ENCODE measurements at places on chromosomes 4 and X.
A peak's percentile ranks its signal among the peaks of the same experiment; 100 is the strongest.

DNA sequence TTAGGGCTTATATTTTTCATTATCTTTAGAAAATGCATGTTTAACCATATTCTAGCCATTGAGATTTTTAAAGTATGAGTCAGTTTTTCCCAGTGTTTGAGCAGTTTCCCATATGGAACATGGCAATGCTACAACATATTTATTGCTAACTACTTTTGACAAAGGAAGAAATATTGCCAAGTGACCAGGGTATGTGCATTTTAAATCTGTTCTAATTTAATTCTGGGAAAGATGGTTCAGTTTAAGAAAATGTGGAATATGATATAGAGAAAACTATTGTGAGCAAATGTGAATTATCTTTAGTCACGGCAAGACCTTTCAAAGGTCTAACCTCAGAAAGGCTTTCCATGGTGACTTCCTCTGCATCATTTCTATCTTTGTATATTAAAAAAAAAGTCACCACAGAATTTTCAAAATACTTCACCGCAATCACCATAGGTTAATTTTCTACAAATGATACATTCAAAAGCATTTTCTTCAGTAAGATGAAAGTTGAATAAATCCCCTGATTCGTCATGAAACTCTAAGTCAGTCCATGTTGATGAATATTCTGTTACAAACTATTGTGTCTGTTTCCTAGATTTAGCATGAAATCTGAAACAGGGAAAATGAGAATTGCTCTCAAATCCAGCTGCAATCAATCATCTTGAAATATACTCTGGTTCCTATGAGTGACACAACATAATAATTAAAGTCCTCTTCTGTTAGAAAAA is 2349.0 kb upstream of the TENM3 start:
- H3K27ac ChIP-seq: no peak overlapping the region
- DNase-seq: no peak
- H3K4me1 ChIP-seq: no peaks in the 10 kb centered on the region
- H3K27me3 ChIP-seq: no peaks in the 10 kb centered on the region
- no peaks in the 10 kb centered on the region for H3K36me3 ChIP-seq

GRCh38 chr4:150722908-150723362 is 141.0 kb downstream of the MAB21L2 start:
- DNase-seq: peak; percentile 20
- H3K4me1 ChIP-seq: no peaks in the 10 kb centered on the region
- no peaks in the 10 kb centered on the region for H3K27me3 ChIP-seq
- no peak overlapping the region for H3K27ac ChIP-seq

DNA sequence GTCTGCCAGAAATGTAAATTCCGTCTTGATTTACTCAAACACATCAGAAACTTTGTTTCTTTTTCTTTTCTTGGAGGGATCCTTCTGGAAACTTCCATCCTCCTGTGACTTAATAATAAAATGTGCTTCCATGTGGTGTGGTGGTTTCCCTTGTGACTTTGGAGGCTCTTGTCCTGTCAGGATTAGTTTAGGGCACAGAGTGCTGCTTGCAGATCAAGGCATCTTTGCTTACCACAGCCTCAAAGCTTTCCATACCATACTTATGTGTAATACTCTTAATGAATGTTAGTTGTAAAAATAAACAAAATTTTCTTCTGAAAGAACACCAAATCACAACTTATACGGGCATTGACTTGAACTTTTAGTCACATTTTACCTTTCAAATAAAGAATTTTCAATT is 27.4 kb downstream of the GBA3 start:
- no peaks in the 10 kb centered on the region for H3K4me1 ChIP-seq
- no peak overlapping the region for H3K4me3 ChIP-seq
- no peaks in the 10 kb centered on the region for H3K27me3 ChIP-seq
- no peak for DNase-seq
- H3K36me3 ChIP-seq: no peaks in the 10 kb centered on the region
- H3K27ac ChIP-seq: no peak overlapping the region

DNA sequence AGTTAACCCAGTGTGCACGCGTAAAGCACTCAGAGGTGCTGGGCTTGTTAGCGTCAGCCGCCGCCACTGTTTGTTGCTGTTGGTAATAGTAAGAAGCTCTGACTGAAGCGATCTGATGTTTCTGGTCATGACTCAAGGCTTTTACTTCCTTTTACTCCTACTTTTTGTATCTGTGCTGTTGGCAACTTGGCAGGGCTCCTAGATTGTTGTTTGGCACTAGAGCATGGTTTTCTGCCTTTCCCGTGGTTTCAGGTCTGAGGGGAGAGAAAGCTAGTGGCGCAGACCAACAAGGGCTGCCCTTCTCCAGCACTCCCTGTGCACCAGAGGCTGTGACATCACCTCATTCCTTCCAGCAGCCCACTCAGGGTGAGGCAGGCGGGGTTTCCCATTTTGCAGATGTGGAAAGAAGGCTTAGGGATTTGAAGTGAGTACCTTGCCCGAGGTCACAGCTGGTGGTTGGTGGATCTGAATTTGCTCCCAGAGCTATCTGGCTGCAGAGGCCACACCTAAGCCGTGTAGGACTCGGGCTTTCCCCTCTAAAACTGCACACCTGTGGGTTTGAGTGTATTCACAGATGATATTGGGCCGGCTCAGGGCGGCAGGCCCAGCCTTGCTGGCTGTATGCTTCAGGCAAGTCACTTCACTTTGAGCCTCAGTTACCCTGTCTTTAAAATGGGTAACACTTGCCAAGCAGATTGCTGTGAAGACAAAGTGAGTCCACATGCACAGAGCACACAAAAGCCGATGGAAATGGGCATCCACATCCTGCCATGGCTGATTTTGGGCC is 51.2 kb upstream of the TADA2B start:
- peak; percentile 86 for DNase-seq
- no peaks in the 10 kb centered on the region for H3K27me3 ChIP-seq
- H3K4me1 ChIP-seq: peaks cover 22% of the 10 kb centered on the region
- peaks cover 16% of the 10 kb centered on the region for H3K36me3 ChIP-seq

DNA sequence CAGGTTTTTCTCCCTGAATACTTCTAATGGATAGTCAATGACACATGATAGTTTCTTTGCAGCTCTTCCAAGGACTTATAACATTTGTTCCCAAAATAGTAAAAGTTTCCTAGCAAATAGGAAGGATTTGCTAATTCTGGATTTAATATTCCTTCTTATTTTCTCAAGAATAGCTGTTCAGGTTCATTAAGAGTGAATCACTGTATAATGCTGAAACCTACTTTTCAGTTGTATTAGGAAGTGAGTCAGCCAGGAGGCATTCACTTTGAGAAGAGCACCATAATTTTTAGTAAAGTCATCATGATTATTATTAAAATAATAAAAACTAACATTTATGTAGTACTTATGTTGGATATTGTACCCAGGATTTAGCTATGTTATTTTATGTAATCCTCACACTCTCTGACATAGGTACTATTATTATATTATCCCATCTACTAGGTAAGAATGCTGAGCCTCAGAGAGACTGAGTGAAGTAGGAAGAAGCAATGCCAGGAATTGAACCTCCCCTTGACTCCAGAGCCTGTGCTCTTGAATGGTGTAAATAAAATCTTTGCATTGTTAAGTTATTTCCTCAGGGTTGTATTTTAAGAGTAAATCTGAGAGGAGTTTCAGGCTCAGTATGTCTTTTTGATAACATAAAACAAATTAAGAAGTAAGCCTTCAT is 114.8 kb downstream of the REELD1 start:
- H3K36me3 ChIP-seq: no peaks in the 10 kb centered on the region
- H3K4me3 ChIP-seq: no peak overlapping the region
- H3K4me1 ChIP-seq: no peaks in the 10 kb centered on the region
- no peaks in the 10 kb centered on the region for H3K27me3 ChIP-seq
- DNase-seq: no peak

- DNase-seq: no peak
- no peak overlapping the region for H3K27ac ChIP-seq
- no peak overlapping the region for H3K4me3 ChIP-seq
- H3K27me3 ChIP-seq: no peaks in the 10 kb centered on the region
- no peaks in the 10 kb centered on the region for H3K4me1 ChIP-seq
These were observed 21.1 kb upstream of the PAPSS1 start for GRCh38 chr4:107740950-107741701.

DNA sequence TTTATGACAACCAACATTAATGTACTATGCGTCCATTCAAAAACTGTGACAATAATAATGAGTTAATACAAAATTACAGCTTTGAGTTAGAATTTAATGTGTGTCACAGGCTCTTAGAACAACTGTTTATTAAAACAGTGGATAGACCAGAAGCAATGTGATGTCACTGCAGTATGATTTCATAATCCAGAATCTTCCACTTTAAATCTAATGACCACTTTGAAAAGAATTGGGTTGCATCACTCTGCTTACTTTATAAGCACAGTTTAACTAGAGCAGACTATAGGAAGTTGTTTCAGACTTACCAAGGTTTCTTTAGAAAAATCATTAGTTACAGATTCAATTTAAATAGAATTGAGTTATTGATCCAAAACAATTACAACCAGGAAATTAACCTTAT is 758.5 kb downstream of the KCTD8 start:
- no peak for DNase-seq
- no peak overlapping the region for H3K27ac ChIP-seq
- no peak overlapping the region for H3K4me3 ChIP-seq
- H3K4me1 ChIP-seq: no peaks in the 10 kb centered on the region

GRCh38 chrX:150849996-150850720 is 48.3 kb downstream of the CD99L2 start:
- no peak for DNase-seq
- no peaks in the 10 kb centered on the region for H3K27me3 ChIP-seq
- no peak overlapping the region for H3K27ac ChIP-seq

DNA sequence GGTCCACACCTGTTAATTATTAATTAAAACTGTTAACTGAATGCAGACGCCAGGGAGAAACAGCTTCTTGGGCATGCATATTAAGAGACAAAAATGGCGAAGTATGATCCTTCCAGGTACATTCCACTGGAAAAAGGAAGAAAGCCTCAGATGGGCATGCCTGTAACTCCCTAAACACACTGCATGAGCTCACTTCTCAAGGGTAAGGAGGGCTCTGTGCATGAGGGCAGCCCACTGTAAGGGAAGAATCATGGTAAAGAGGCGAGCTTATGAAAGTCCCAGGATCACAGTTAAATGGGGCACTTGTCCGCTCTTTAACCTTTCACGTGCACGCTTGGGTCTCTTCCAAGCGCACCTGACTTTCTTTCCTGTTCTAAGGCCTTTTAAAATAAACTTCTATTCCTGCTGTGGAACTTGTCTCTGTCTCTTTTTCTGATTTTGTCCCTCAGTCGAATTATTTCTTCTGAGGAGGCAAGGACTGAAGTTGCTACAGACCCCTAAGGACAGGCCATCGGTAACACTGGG is 321.7 kb downstream of the PPP1R2C start:
- H3K27me3 ChIP-seq: peaks cover 4% of the 10 kb centered on the region
- no peak overlapping the region for H3K4me3 ChIP-seq
- no peak overlapping the region for H3K27ac ChIP-seq
- no peak for DNase-seq
- no peaks in the 10 kb centered on the region for H3K4me1 ChIP-seq
- no peaks in the 10 kb centered on the region for H3K36me3 ChIP-seq

DNA sequence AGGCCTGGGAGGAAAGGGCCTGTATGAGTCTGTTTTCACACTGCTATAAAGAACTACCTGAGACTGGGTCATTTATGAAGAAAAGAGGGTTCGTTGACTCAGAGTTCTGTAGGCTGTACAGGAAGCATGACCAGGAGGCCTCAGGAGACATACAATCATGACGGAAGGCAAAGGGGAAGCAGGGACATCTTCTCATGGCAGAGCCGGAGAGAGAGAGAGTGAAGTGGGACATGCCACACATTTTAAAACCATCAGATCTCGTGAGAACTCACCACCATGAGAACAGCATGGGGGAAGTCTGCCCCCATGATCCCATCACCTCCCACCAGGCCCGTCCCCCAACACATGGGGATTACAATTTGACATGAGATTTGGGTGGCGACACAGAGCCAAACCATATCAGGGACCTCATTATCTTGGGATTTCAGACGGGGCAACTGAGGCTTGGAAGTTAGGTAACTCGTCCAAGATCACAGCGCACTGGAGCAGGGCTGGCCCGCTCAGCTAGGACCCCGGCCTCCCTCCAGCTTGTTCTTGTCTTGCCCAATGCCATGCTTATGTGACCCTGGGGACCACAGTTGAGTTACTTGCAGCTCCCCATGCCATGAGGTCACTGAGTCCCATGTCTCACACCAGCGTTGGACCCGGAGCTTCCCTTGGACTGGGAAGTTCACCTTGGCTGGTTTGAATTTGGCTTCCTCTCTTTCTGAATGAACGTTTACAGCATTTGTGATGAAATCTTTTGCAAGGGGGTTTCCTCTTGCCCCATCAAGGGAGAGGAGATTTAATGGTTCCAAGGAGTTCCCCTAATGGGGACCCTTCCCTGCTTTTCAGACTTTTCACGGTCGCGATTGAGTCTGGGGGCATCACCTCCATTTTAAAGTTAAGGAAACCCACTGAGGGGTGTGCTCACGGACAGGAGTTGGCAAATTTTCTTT is 18.1 kb downstream of the HTRA3 start:
- H3K27ac ChIP-seq: no peak overlapping the region
- no peaks in the 10 kb centered on the region for H3K27me3 ChIP-seq
- DNase-seq: no peak
- peaks cover 12% of the 10 kb centered on the region for H3K4me1 ChIP-seq
- no peak overlapping the region for H3K4me3 ChIP-seq
- H3K36me3 ChIP-seq: peaks cover 3% of the 10 kb centered on the region

Measured in common myeloid progenitor, CD34-positive (primary cell).